ENCODE measurements at places on chromosomes 16 and 17.

DNA sequence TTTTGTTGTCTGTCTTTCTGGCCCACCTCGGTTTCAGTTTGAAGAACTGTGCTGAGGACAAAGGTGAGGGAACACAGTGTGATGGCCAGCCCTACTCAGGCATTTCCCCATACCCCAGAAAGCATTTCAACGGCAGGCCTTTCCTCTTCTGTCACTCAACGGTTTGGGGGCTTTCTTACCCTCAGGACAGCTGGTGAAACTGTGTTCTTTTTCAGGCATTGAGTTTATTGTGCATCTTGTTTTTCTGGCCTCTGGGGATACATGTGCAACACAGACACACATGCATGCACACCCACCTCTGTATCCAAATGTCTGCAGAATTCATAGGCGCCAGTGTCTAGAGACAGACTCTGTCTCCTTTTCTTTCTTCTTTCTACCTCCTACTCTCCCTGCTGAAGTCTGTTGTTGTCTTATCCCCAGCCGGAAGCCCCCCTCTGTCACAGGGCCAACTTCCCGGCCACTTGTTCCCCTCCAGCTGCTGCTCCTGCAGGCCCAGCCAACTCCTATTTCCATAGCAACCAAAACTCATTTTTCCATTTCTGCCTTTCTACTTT is 17.0 kb downstream of the CHD9 start:
- DNase-seq = no peak

DNA sequence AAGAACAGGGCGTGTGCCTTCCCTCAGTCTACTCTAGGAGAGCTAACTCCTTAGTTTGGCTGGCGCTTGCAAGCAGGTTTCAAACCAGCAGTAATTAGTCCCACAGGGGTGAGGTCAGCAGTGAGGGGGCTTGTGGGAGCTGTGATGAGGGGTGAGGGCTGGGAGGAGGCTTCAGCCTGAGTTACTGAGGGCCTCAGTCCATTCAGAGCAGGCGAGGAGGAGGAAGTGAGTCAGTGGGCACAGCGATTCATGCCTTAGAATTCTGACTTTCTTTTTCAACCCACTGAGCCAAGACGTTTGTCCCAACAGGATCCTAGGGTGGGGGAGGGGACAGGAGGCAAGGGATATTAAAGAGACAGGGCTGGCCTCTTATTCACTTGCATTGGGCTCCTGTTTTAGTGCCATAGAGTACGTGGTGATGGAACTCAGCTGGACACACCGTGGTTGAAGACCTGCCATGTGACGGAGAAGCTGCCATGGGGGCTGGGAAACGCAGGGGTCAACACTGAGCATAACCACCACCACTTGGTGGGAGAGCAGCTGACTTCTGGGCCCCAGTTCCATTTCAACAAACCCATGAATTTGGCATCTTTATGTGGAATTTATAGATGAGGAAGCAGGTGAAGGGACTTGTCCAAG is 8.3 kb upstream of the ITGA3 start:
- peak; percentile 28 for DNase-seq

- DNase-seq = no peak
Observed at GRCh38 chr16:73074382-73074781, 26.5 kb upstream of the ZFHX3 start.

DNA sequence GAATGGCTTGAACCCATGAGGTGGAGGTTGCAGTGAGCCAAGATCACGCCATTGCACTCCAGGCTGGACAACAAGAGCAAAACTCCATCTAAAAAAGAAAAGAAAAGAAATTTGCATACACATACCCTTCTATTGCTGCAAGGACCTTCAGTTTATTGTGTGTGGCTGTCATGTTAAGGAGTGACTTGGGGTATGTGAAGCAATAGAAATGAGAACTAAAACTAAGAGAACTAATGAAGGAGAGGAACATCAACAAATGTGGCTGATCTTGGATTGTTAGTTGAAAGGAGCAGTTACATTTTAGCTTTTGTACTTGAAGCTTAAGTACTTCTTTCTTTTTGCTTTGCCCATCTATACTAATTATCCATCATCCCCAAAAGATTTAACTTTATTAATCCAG is 12.7 kb upstream of the NSRP1 start:
- no peak for DNase-seq

GRCh38 chr16:57994778-57995177 is 5.7 kb downstream of the ZNF319 start:
- DNase-seq = peak; percentile 53

DNA sequence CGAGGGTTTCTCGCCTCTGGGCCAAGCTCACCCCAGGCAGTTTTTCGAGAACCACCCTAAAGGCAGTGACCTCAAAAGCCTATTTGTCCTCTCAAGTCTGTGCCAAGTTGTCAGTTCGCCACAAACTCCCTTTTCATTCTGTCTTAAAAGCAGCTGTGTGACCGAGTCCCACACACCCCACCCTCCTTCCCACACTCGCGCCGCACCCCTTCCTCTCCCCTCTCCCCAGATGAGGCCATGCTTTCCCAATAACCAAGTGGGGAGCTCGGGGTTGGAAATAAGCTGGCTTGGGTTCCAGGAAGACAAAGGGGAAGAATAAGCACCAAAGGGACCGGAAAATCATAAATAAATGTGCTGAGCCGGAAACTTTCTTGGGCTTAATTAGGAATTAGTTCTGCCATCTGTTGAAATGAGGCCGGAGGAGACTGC is 36.7 kb downstream of the GRIN2C start:
- no peak for DNase-seq

DNA sequence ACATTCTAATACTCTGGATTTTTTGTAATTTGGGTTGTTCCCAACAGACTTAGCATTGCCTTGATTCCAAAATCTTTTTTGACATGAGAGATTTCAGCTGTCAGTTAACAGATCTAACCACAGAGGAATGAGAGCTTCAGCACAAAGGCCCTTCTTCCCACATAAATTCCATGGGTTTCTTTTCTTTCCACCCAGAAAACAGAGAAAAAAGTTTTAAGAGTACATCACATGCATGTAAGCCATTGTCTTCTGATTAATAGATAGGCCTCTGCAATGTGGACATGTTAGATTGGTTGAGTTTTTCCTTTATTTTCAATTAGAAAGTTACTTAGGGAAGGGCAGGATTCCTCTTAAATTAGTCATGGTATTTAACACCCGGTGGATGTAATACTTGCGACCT is 939 bp downstream of the MYH8 start:
- no peak for DNase-seq

GRCh38 chr16:1019231-1020090 is 37.9 kb downstream of the SOX8 start:
- no peak for DNase-seq

GRCh38 chr16:64416216-64417005 is 705.5 kb downstream of the CDH11 start:
- peak; percentile 7 for DNase-seq

DNA sequence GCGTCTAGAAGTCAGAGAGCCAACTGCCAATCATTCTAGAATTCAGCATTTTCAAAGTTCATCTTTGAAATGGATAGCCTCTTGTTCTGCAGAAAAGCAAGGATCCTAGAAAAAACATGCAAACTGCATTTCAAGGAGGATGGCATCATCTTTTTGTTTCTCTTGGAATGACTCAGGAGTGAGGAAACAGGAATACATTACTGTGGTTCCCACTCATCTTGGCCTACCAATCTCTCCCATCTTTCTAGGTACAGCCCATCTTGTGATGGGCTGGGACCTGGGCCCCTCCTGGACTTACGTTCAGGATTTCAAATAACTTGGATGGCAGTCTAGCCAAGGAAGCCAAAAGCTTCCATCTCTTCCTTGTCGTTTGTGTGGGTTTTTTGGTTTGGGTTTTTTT is 363.4 kb downstream of the CDH13 start:
- no peak for DNase-seq

- no peak for DNase-seq
Observed at GRCh38 chr16:86958423-86958822, 358.8 kb downstream of the C16orf95 start.

Measured in activated CD4-positive, alpha-beta T cell treated with anti-CD3 and anti-CD28 coated beads, Interleukin-2, Interleukin-6, amounts not matched to agents 100 ng/mL and 50 ng/mL, durations not matched to agents 16 hours and 8 hours (primary cell).